ENCODE measurements at places on chromosomes 7 and 10. TPM values are rescaled to one million over a fixed set of nuclear protein-coding genes. Genes with fewer than 3 reads are reported as not detected.

The AQP1 gene
- 0.82 TPM for total RNA-seq

The CTNNA3 gene
- total RNA-seq = not detected

GRCh38 chr10:24344695-24345463, 135.9 kb downstream of the KIAA1217 start:
- DNase-seq = no peak

- no peak for DNase-seq
Measured at GRCh38 chr7:112930787-112931186, 140.6 kb upstream of the TMEM168 start.

DNA sequence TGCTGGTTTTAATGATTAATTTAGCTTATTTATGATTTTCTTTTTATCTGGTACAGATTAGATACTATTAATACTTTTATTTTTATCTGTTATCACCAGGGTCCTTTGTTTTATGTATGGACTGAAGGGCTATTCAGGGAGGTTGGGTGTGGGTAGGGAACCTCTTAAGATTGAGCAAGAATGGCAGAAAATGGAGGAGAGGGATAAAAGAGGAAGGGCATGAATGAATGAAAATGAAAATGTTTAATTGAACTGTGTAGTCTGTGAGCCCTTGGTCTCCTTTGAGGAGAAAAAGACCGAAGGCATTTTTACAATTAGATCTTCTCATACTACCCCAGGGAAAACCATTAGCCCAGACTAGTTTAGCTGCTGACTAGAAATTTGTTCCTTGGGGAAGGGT, 93.1 kb downstream of the CDK14 start:
- DNase-seq = peak; percentile 49

The SLC13A1 gene
- not detected for total RNA-seq

DNA sequence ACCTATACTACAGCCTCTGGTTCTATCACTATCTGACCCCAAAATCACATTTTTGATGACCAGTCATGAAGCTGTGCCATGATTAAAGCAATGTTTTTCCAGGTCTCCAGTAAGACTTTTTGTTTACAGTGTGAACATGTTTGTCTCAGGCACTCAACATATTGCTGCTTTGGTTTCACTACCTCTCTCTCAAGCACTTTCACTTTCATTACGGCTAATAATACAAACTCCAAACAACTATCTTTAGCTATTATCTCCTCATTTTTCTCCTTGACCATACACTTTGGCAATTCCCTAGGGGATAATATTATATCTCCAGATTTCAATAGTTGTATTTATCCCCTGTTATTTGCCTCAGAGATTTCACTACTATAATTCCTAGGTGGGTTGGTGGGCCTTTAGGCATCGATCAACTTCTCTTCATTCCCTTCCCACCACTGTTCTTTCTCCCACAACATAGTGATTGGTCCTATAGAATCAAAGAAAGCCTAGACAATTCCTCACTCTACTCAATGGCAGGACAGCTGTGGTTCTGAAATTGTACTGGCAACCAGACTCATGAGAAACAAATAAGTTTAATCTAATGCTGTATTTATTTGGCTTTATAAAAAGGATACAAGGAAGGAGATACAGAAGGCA, 261.4 kb upstream of the ZWINT start:
- DNase-seq = no peak

DNA sequence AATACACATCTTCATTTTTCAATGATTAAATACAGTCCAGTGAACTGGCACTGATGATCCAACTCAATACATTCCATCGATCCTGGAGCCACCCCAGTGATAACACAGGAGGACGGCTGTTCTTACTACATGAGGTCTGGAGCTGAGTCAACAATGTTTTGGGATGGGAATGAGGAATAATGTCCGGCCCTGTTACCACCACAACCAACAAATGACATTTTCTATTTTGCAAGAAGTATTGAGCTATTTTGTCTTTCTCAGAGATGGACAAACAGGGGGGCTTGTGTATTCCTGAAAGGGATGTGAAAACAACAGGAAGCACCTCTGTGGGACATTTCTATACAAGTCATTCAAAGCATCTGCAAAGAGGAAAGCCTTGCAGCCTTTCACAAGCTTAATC, 249.2 kb downstream of the PARD3 start:
- no peak for DNase-seq

DNA sequence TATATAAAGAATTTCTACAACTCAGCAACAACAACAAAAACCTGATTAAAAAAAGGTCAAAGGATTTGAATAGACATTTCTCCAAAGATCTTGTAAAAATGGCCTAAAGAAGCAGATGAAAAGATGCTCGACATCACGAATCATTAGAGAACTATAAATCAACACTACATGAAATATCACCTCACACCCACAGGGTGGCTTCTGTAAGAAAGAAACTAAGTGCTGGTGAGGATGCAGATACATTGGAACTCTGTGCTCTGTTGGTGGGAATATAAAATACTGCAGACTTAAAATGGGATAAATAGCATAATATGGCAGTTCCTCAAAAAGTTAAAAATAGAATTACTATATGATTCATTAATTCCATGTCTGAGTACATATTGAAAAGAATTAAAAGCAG, 38.3 kb upstream of the CDCA7L start:
- DNase-seq = peak; percentile 57

The ASB10 gene
- total RNA-seq = not detected

- no peak for DNase-seq
Measured at GRCh38 chr7:29614229-29614628, 50.6 kb downstream of the PRR15 start.
